Left forelimb (tissue), 1 donor: ENCODE measurements at places on chromosomes 1 and 21.

DNA sequence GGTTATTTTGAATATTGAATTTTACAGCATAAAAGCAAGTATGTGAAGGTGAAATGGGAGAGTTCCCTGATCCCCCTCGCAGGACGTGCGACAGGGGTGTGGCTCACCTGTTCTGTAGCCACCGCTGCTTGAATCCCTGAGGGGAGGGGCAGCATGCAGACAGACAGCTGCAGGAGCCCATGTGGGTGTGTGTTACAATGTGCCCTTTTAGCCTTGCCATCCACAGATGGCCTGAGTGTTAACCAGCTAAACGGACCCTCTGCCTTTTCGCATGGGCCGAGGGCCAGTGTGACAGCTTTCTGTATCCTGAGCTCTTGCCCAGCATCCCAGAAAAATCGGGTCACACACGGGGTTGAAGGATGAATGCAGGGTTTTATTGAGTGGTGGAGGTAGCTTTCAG lies 43.3 kb downstream of the JAM2 start:
- DNase-seq: no peak

DNA sequence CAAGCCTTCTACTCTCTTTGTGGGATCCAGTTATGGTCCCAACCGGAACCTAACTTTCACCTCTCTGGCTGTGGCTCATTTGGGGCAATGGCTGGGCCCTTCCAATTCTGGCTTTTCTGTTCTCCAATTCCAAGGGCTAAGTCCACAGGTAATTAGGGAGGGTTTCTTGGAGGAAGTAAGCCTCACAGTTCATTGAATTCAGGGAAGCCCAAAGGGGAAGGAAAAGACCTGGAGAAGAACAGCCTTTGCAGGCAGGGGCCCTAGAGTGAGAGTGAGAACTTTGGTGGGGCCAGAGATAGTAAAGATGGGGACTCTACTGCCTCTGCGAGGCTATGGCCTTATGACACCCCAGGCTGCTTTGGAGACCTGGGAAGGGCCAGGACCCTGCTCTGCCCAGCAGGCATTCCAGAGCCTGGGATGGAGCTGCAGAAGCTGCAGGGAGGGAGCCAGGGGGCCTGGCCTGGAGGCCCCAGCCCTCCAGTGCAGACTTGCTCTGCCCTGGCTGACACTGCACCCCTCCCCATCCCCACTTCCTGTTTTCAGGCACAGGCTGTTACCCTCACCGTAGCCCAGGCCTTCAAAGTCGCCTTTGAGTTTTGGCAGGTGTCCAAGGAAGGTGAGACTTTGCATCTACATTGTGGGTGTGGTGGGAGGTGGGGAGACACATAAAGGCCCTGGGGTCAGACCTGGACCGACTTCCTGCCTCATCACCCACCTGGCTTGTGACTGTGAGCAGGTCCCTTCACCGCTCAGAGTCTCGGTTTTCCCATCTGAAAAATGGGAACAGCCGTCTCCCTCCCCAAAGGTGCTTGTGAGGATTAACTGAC lies 18.9 kb downstream of the LDLRAP1 start:
- DNase-seq: no peak

GRCh38 chr21:38173276-38174035 lies 83.3 kb upstream of the KCNJ15 start:
- no peak for DNase-seq

GRCh38 chr1:25616987-25617624 lies 515 bp downstream of the MAN1C1 start:
- DNase-seq: no peak

DNA sequence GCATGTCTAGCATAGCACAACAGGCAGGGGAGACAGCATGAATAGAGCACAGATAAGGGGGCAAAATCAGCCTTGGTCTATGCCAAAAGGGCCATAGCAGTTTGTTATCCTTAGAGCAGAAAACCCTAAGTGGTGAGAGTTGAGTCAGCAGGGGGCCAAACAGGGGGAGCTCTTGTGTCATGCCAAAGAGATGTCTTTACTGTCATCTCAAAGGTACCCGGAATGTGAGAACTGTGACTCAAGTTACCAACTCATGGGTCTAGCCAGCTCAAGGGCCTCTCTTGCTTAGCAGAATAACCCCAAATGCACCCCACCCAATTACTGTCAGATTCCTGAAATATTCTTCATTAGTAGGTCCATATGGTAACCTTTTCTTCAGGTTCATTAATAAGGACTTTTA lies 45.9 kb upstream of the NRDC start:
- no peak for DNase-seq

GRCh38 chr1:210531475-210532222 lies 202.9 kb downstream of the HHAT start:
- no peak for DNase-seq

- DNase-seq: no peak
Observed at GRCh38 chr21:41614511-41614910, 106.6 kb upstream of the TMPRSS2 start.

- peak; percentile 42 for DNase-seq
Observed at GRCh38 chr1:117600325-117600943, 5.4 kb upstream of the TENT5C start.

DNA sequence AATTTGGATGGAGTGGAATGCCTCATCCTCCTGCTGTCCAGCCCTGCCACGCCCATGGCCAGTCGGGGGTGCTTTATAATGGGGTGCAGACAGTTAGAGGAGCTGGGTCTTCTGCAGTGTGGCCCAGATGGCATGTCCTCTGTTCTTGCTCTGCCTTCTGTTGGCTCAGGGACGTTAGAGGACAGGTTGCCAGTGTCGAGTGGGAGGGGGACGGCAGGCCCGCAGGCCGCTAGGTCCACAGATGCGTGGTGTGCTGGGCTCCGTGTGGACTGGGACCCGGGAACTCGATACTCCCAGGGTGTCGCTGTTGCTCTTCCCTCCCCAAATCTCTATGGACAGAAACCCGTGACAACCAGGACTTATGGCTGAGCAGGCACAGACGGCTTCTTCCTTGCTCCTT lies 33.3 kb downstream of the SIM2 start:
- no peak for DNase-seq

DNA sequence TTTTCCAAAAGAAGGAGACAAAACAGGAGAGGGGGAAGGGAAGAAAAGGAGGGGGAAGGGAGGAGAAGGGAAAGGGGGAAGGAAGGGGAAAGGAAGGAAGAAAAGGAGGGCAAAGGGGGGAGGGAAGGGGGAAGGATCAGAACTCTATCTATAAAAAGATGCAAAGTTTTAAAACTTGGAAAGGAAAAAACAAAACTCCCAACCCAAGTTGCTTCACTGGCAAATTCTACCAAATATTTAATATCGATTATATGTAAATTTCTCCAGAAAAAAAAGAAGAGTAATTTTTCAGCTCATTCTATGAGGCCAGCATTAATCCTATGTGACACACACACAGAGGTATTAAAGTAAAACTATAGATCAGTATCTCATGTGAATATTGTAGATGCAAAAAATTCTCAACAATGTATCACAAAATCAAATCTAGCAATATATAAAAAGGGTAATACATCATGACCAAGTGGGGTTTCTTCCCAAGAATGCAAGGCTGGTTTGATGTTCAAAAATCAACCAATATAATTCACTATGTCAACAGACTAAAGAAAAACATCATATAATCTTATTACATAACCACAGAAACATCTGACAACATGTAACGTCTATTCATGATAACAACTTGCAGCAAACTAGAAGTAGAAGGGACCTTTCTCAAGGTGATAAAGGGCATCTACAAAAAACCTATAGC lies 57.9 kb downstream of the MAN1A2 start:
- no peak for DNase-seq

DNA sequence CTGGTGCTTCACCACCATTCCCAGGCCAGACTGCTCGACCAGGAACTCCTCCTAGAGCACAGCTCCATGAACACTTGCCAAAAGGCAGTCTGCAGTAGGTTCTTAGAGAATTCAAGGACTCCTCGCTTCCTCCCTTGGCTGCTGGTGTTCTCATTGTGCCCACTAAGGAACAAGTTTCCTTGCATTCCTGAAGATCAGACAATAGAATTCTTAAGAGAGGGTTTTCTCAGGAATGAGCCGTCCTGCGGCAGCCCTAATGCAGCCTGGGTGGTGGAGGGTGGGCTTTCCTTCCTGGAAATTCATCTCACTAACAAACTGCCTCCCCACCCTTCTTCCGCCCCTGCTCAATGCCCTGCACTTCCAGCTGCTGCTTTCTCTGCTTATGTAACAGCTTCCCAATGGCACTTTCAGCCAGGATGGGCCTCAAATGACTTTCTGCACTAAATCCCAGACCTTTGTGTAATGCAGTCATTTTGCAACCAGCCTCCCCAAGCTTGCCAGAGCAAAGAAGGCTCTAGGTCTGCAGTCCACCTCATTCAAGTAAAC lies 287.9 kb downstream of the PLPP3 start:
- DNase-seq: no peak

GRCh38 chr1:118504221-118504644 lies 319.2 kb upstream of the SPAG17 start:
- no peak for DNase-seq

GRCh38 chr1:231162297-231162969 lies 575 bp downstream of the TRIM67 start:
- peak; percentile 78 for DNase-seq

DNA sequence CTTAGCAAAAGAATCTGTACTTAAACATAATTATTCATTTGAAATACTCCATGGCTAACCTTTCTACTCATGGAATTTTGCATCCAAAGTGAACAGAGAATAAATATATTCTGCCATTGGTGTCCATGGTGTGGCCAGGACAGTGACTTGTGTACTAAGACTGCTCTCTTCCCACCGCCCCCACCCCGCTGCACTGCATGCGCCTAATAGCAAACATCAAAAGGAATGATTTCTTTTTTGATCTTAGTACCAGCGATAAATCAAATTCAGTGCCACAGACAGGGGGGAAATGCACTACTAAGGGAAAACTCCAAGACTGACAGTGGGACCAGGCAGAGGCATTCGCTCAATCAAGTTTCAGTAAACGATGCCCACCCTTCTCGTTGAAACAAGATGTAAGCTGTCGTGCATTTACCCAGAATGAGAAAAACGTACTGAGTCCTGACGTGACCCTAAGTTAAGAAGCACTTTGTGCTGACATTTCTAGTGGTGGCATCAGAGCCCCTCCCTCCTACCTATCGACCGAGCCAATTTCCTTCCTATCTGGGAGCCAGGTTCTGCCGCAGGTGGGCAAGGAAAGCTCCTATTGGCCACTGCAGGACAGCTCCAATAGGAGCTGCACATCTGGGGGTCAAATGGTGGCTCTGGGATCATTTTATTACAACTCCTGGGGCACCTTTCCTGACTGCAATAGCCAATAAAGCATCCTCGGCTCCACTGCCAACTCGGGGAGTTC lies 12.5 kb downstream of the ESRRG start:
- no peak for DNase-seq

GRCh38 chr1:94697839-94698238 lies 122.3 kb upstream of the SLC44A3 start:
- DNase-seq: no peak

GRCh38 chr21:32370998-32371766 lies 21.6 kb downstream of the URB1 start:
- no peak for DNase-seq

DNA sequence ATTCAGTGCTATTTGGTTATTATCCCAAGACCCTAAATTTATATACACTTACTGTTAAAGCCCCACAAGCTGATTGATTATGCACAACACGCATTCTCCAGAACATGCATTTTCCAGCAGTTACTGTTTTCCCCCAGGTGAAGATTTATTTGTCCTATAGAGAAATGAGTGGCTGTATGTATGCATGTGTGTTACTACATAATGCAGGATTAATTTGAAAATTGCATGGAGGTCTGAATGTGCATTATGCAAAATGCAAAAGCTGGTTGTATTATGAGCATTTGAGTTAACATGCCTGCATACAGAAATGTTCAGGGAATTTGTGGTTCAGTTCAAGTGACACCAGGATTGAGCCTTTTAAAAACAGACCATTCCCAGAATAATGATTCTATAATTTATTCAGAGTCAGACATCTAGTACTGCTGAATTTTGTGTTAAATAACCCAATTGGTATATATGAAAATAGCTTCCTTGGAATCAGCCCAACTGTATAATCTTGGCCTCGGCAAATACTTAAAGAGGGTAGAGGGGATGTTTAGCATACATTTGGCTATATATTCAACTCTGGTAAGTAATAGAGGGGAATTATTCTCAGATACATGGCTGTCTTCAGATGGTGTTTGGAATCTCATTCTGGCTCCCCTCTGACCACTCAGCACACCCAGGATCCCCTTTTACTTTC lies 320.0 kb downstream of the HHAT start:
- DNase-seq: no peak

GRCh38 chr21:44919111-44919912 lies 1.4 kb downstream of the ITGB2 start:
- DNase-seq: no peak

DNA sequence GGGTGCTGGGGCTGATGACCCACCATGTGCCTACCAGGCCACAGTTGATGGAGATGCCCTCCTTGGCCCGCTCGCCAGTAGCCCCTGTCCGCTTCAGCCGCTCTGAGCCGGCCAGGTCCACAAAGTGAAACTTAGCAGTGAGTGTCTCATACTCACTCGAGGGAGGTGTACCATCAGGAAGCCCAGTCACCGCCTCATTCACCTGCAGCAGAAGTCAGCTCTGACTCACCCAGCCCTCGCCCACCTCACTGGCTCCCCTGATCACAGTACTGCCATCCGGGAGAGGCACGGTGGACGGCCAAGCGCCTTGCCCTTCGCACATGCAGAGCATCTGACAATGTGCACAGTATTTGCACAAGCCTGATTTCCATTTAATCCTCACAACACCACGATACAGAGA lies 18.8 kb downstream of the KIF21B start:
- DNase-seq: no peak

GRCh38 chr21:32921632-32922230 lies 104.0 kb upstream of the OLIG2 start:
- DNase-seq: no peak

- DNase-seq: peak; percentile 98
Observed at GRCh38 chr1:23484253-23485001, 448 bp upstream of the ASAP3 start.

DNA sequence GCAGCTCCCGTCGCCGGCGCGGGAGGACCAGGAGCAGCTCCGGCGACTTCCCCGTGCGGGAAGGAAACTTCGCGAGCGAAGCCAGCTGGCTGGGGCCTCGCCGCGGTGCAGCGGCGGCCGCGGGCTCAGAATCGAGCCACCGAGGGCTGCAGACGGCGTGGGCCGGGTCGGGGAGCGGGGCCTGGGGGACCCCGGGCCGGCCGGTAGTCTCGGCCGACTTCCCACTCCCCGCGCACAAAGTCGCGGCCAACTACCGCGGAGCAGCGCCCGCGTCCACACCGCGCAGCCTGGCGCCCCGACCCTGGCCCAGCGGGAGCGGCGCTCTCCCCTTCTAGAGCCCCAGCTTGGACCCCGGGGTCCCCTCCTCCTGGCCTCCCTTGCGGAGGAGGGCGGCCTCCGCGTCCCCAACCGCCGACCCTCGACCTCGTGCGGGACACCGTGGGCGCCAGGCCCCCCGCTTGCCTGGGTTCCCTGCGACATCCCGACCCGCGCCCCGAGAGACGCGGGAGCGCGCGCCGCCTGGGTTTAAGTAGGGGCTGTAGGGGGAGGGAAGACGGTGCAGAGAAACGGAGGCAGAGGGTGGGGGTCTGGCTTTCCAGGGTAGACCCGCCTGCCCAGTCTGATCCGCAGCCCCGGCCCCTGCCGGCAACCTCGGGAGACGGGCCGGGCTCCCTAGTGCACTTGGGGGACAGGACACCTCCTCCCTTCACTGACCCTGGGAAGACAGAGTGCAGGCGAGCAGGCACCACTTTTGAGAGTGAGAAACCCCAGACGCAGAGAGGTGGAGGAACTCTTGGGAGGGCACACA lies 4.7 kb downstream of the PRDM16 start:
- no peak for DNase-seq

- DNase-seq: no peak
Observed at GRCh38 chr1:74317663-74318062, 82.5 kb downstream of the TNNI3K start.

GRCh38 chr1:150529017-150529416 lies 13.5 kb downstream of the FALEC start:
- DNase-seq: no peak

GRCh38 chr1:22751124-22751531 lies 40.5 kb downstream of the EPHB2 start:
- DNase-seq: no peak
